CD4-positive, CD25-positive, alpha-beta regulatory T cell (primary cell): ENCODE measurements at places on chromosomes 13 and 19. TPM values are rescaled to one million over a fixed set of nuclear protein-coding genes. Genes with fewer than 3 reads are reported as not detected.
A peak's percentile ranks its signal among the peaks of the same experiment; 100 is the strongest.

- no peaks in the 10 kb centered on the region for H3K36me3 ChIP-seq
- no peaks in the 10 kb centered on the region for H3K27me3 ChIP-seq
- H3K4me1 ChIP-seq, result no peaks in the 10 kb centered on the region
- no peak for DNase-seq
- H3K4me3 ChIP-seq, result no peak overlapping the region
Observed at GRCh38 chr13:101181076-101181685, 235.1 kb downstream of the NALCN start.

DNA sequence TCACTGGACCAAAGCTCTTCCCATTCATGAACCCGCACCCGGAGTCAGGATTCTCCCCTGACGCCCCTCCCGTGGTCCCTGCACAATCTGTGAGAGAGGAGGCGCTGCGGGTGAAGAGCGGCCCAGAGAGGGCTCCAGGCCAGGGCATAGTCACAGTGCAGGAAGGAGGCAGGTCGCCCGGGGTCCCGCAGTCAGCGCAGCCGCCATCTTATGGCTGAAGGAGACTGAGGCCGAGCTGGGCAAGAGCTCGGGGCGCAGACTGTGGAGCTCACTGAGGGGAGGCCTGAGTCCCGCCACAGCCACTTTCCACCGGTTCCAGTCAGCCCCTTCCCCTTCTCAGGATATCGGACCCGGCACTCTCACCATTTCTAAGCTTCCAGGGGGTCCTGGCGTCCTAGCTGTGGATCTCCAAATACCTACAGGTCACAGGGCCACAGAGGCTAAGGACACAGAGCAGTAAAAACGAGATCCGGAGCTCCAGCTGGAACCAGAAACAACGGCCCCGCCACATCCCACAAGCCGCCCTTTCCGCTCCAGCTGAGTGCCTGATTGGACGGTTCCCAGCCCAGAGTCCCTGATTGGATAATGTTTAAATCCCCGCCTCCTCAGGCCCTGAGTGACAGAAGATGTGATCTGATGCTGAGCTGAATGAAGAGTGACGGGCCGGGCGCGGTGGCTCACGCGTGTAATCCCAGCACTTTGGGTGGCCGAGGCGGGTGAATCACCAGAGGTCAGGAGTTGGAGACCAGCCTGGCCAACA lies at the start of gene ZNF99:
TSS of gene ZNF99 (minus strand) at position 501 of the 760 bp plus-strand sequence. CDS start at position 366, 135 bp downstream.
- no peaks in the 10 kb centered on the region for H3K27me3 ChIP-seq
- no peaks in the 10 kb centered on the region for H3K36me3 ChIP-seq
- no peak within 1 kb of the TSS for H3K27ac ChIP-seq
- no peaks in the 10 kb centered on the region for H3K4me1 ChIP-seq
- no peak within 1 kb of the TSS for H3K4me3 ChIP-seq

DNA sequence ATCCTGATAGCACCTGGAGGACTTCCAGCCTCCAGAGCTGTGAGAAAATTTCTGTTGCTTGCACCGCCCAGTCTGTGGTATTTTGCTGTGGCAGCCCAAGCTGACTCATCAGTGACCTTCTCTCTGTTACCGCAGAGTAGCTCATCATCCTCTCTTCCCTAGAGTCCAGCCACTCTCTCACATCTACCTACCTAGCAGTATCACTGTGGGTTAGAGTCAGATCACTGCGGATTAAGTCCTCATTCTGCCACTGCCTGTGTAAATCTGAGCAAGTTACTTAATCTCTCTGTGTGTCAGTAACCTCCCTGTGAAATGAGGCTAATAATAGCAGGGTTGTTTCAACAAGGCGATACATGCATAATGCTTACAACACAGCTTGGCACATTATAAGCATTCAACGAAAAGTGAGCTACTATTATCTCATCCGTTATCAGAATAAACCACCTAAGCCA lies 40.3 kb upstream of the USPL1 start:
- H3K4me3 ChIP-seq, result peak overlapping the region; percentile 5
- no peaks in the 10 kb centered on the region for H3K36me3 ChIP-seq
- H3K27ac ChIP-seq, result no peak overlapping the region
- DNase-seq, result peak; percentile 0
- no peaks in the 10 kb centered on the region for H3K27me3 ChIP-seq

DNA sequence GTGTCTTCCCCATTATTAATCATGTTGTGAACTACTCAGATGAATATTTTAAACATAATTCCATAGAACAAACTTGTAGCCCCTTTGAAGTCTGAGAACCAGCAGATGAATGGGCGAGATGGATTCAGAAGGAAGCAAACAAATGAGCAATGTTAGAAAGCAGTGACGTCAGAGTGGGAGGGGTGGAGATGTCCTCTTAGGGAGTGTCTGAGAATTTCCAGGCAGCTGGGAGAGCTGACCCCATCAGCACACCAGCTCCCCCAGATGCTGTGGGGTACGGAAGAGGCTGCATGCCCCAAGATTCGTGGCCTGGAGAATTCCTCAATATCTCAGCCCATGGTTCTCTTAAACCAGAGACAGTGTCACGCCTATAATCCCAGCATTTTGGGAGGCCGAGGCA lies 68.6 kb downstream of the DPF1 start:
- H3K27me3 ChIP-seq, result no peaks in the 10 kb centered on the region
- no peak overlapping the region for H3K27ac ChIP-seq
- H3K4me3 ChIP-seq, result no peak overlapping the region
- no peaks in the 10 kb centered on the region for H3K4me1 ChIP-seq

DNA sequence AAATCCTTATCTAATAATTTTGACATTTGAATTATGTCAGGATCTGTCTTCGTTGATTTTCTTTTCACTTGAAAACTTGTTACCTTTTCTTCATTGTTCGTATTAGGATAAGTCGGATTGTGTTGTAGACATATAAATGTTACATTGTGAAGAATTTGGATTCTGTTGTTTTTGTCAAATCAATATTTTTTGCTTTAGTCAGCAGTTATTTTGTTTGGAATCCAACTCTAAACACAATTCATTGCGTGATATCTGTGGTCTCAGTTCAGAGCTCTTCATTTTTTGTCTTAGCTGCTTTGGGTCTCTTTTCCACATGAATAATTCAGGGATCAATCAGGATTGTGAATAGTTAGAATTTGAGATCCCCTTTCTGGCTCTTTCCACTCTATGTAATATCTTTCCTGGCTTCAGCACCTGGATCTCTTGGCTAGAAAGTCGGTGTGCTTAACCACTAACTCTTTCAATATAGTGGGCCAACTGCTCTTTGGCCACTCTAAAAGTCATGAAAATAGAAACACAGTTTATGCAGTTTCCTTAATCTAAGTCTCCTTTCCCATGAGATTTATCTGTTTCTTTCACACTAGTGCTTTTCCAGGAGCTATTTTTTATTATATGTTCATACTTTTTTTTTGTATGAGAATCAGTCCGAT lies 2494.2 kb upstream of the PCDH20 start:
- no peak overlapping the region for H3K4me3 ChIP-seq
- no peaks in the 10 kb centered on the region for H3K27me3 ChIP-seq
- no peak for DNase-seq
- H3K27ac ChIP-seq, result no peak overlapping the region

GRCh38 chr13:59279576-59279975 lies 884.2 kb downstream of the DIAPH3 start:
- H3K36me3 ChIP-seq, result no peaks in the 10 kb centered on the region
- H3K27me3 ChIP-seq, result no peaks in the 10 kb centered on the region
- no peak for DNase-seq
- H3K27ac ChIP-seq, result no peak overlapping the region
- H3K4me1 ChIP-seq, result no peaks in the 10 kb centered on the region

- H3K27ac ChIP-seq, result no peak overlapping the region
- H3K4me3 ChIP-seq, result no peak overlapping the region
- H3K4me1 ChIP-seq, result no peaks in the 10 kb centered on the region
- no peaks in the 10 kb centered on the region for H3K36me3 ChIP-seq
- no peaks in the 10 kb centered on the region for H3K27me3 ChIP-seq
Observed at GRCh38 chr13:102944821-102945220, 99.0 kb downstream of the ERCC5 start.

The PRKACA gene
- total RNA-seq, result 40.2 TPM

DNA sequence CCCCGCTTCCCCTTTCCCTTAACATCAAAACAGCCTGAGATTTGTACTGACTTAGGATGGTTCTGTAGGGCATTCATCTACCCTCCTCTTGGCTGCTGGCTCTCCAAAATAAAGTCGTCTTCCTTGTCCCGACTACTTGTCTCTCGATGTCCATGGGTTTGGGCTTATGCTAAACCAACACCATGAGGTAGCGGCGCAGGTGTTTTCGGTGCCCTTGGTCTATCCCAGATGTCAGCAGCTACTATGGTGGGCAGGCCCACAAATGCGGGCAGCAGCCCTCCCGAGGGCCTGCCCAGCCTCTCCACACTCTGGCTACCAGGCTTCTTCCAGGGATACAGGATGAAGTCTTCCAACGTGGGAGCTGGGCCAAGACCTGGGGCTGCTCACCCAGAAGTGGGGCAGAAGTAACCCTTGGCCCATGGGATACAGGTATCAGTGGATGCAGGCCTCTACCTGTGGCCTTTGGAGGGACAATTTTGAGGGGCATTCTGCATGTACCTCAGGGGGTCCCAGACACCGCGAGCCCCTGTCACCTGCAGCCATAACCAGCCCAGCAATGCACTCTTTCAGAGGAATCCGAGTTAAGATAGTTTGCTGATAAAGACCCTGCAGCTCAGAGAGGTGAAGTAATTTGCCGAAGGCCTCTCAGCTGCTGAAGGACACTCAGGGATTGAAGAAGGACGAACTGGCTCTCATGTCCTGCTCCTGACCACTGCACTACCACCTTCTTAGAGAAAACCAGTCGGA lies 47.8 kb upstream of the VSTM2B start:
- H3K4me1 ChIP-seq, result no peaks in the 10 kb centered on the region
- H3K4me3 ChIP-seq, result no peak overlapping the region
- H3K27ac ChIP-seq, result no peak overlapping the region

DNA sequence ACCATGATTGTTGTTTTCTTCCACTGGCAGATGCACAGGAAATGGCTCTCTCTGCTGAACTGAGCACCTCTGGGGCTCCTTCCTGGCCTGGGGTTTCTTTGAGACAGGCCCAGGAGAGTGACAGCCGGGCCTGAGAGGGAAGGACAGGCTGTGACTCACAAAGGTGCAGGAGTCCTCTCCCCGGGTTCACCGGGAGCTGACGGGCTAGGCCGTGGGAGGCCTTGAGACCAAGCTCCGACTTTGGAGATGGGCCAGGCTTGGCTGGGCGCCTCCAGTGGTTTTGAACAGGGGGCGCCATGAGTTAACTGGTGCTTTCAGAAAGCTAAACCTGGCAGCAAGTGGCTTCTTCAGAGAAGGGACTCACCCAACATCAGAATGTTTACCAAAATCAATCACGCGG lies 143.4 kb downstream of the URI1 start:
- H3K4me1 ChIP-seq, result no peaks in the 10 kb centered on the region
- no peak overlapping the region for H3K4me3 ChIP-seq
- H3K36me3 ChIP-seq, result no peaks in the 10 kb centered on the region
- peak; percentile 11 for DNase-seq

DNA sequence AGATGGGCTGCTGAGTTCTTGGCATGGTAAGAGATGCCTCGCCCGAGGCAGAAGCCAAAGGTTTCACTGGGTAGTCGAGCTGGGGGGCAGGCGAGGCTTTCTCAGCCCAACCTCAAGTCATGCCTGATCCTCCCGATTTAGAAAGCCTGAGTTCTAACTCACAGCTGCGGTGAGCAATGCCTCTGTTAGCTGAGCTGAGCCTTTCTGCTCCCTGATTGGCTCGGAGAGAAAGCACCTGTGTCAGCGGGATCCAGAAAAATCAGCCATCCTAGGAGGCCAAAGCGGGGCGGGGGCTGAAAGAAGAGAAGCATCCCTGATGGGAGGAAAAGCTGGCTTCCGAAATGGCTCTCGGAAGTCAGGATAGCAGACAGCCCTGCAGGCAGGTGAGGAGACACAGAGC lies 44.7 kb downstream of the CACNA1A start:
- H3K4me1 ChIP-seq, result no peaks in the 10 kb centered on the region
- no peaks in the 10 kb centered on the region for H3K36me3 ChIP-seq
- H3K4me3 ChIP-seq, result no peak overlapping the region
- H3K27me3 ChIP-seq, result no peaks in the 10 kb centered on the region
- DNase-seq, result no peak

The GDF15 gene
- not detected for total RNA-seq

The PCSK4 gene
- 1.3 TPM for total RNA-seq

DNA sequence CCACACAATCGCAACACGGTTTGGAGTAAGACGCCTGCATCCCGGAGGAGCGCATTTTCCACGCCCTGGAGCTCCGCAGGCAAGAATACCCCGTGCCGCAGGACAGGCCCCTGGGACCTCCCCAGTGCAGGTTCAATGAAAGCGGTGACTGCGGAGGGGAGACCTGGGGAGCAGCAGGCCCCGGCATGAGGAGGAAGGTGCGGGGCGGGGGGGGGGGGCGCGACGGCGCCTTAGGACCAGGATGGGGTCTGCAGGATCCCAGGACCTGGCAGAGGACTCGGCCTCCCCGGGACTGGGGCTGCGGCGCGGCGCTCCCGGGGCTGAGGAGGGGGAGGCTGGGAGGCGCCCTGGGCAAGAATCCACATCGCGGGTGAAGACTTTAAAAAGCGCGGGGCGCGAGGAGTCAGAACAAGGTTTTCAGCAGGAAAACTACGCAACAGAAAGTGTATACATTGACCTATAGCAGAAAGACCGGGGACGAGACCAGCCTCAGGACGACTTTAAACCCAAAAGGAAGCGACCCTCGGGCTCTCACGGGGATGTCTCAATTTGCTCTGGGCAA lies 432 bp downstream of the ZNF611 start:
- no peaks in the 10 kb centered on the region for H3K27me3 ChIP-seq
- no peaks in the 10 kb centered on the region for H3K36me3 ChIP-seq
- peak overlapping the region; percentile 87 for H3K27ac ChIP-seq
- peak overlapping the region; percentile 93 for H3K4me3 ChIP-seq
- no peak for DNase-seq
- peaks cover 19% of the 10 kb centered on the region for H3K4me1 ChIP-seq

DNA sequence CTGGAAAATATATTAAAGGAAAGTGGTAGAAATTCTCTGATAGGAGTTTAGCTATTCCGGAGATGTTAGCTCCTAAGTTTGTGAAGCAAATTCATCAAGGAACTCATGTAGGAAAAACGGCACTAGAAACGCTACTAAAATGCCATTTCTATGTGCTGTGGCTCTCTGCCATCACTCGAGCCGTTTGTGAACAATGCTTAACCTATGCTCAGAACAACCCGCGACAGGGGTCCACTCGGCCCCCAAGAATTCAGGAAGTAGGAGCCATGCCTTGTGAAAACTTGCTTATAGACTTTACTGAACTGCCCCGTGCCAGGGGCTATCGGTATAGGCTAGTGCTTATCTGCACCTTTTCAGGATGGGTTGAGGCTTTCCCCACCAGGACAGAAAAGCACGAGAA lies 14.2 kb upstream of the SLC15A1 start:
- no peak overlapping the region for H3K4me3 ChIP-seq
- no peaks in the 10 kb centered on the region for H3K36me3 ChIP-seq
- no peak for DNase-seq
- H3K27ac ChIP-seq, result no peak overlapping the region
- H3K27me3 ChIP-seq, result no peaks in the 10 kb centered on the region
